ENCODE measurements at places on chromosomes 7 and 10. TPM values are rescaled to one million over a fixed set of nuclear protein-coding genes. Genes with fewer than 3 reads are reported as not detected.

DNA sequence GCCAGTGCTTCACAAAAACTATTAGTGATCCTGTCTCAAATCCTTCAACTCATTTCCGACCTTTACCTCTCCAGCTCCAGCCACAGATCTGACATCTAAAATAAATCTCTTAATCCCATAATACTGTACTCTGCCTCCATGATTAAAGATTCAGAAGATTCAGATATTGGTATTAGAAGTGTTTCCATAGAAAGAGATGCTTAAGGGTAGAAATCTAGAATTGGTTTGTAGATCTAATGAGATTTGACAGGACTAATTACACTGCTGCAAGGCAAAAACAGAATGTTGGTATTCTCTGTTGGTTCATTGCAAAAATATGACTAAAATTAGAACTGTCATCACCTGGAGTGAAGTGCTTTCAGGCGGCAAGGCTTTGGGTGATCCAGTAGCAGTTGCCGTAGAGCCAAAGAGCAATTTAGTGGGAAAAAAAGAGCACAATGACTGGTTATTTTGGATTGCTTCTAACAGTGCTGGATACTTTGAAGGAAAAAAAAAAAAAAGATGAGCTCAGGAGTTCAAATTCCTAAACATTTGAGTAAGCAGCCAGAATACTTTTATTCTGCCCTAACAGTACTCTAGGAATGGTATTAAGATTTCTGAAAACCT is 940.1 kb upstream of the SORCS1 start:
- H3K27me3 ChIP-seq, result no peaks in the 10 kb centered on the region
- H3K4me3 ChIP-seq, result no peak overlapping the region
- no peak for DNase-seq
- H3K36me3 ChIP-seq, result no peaks in the 10 kb centered on the region
- H3K4me1 ChIP-seq, result no peaks in the 10 kb centered on the region
- H3K27ac ChIP-seq, result no peak overlapping the region

DNA sequence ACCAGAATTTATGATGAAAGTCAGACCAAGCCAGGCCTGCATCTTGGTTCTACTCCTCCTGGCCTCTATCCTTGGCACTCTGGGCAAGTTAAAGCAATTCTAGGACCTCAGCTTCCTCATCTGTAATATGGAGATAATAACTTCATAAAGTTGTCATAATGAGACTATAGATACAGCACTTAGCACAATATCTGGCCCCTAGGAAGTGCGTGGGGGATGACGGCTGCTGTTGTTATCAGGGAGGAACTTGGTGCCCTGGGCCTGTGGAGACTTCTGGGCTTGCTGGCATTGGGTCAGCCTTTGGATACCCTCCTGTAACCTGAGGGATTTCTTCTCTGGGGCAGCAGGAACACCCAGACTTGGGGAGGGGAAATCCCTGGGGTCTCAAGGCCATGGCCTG is 27.6 kb downstream of the PFKFB3 start:
- H3K4me1 ChIP-seq, result no peaks in the 10 kb centered on the region
- no peaks in the 10 kb centered on the region for H3K27me3 ChIP-seq
- no peak overlapping the region for H3K27ac ChIP-seq
- DNase-seq, result no peak

GRCh38 chr7:55477781-55478374 is 94.4 kb downstream of the VOPP1 start:
- H3K27ac ChIP-seq, result peak overlapping the region; percentile 4
- H3K36me3 ChIP-seq, result peaks cover 6% of the 10 kb centered on the region
- peaks cover 83% of the 10 kb centered on the region for H3K4me1 ChIP-seq
- no peak overlapping the region for H3K4me3 ChIP-seq

GRCh38 chr7:81934596-81935301 is 164.9 kb upstream of the HGF start:
- no peaks in the 10 kb centered on the region for H3K36me3 ChIP-seq
- no peak overlapping the region for H3K27ac ChIP-seq
- no peak for DNase-seq
- no peaks in the 10 kb centered on the region for H3K27me3 ChIP-seq
- no peak overlapping the region for H3K4me3 ChIP-seq

DNA sequence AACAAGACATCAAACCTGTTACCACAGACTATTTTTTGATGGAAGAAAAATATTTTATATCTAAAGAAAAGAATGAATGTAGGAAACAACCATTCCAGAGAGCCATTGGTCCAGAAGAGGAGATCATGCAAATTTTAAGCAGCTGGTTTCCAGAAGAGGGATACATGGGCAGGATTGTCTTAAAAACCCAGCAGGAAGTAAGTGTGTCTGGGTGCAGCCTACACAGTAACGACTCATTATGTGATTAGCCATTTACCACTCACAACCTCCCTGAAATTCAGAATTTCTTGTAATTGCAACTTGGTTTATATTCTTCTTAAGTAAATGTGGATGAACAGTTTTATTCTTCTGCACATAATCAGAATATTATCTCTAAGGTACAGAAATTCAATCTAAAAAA is 46.2 kb downstream of the NOC3L start:
- no peaks in the 10 kb centered on the region for H3K4me1 ChIP-seq
- H3K27me3 ChIP-seq, result no peaks in the 10 kb centered on the region
- H3K4me3 ChIP-seq, result no peak overlapping the region
- no peak for DNase-seq

DNA sequence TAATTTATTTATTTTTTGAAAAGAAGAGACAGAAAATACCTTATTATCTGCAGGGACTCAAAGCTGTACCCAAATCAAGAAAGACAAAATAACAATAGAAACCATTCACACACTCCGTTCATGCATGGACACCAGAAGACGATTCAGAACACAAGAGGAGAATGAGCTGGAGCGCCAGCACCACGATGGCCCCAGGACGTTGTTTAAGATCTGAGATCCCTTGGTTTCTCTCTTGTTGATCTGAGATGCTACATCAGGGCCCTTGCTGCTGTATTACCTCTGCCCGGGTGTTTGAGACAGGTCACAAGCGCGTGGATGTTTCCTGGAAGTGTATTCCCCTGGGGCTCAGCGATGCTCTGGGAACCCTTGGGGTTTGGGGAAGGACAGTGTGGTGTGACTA is 46.8 kb downstream of the CHST3 start:
- H3K27me3 ChIP-seq, result no peaks in the 10 kb centered on the region
- H3K36me3 ChIP-seq, result no peaks in the 10 kb centered on the region
- H3K4me1 ChIP-seq, result no peaks in the 10 kb centered on the region
- DNase-seq, result no peak
- no peak overlapping the region for H3K4me3 ChIP-seq
- no peak overlapping the region for H3K27ac ChIP-seq

DNA sequence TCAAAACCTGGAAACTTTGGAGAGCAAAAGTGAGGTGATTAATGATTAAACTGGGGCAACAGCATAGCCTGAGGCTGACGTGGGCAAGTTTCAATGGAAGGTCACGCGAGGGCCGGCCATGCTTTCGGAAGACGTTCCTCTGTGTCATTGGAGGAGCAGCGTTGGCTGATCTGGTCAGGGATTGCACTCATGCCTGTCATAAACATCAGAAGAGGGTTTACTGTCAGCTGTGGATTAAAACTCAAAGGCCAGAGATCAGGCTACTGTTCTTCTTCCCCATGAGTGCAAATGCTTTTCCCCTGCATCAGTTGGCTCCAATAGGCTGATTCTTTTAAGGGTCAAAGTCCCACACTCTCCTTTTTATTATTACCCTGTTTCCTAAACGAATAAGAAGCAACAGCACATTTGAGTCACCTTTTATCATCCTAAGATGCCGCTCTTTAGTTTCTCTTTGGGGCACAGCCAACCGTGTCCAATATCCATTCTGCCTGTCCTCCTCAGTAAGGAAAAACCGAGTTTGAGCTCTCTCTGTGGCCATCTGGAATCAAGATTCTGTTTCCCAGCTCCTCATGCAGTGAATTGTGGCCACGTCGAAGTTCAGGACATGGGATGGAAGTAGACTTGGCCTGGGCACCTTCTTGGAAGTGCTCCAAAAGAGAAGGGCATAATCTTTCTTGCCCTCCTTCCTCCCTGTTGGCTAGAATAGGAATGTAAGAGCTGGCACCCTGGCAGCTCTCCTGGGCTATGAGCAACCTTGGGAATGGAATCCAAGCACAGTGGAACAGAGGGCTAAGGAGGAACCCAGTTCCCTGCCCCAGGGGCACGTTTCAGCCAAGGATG is 62.5 kb upstream of the INSIG1 start:
- no peak overlapping the region for H3K27ac ChIP-seq
- H3K4me3 ChIP-seq, result no peak overlapping the region
- no peaks in the 10 kb centered on the region for H3K4me1 ChIP-seq
- no peaks in the 10 kb centered on the region for H3K27me3 ChIP-seq

CACNA2D1 gene
- not detected for total RNA-seq

GRCh38 chr10:119222966-119223386 is 15.6 kb downstream of the GRK5 start:
- no peak for DNase-seq
- no peaks in the 10 kb centered on the region for H3K4me1 ChIP-seq
- H3K36me3 ChIP-seq, result no peaks in the 10 kb centered on the region
- H3K4me3 ChIP-seq, result no peak overlapping the region

DNA sequence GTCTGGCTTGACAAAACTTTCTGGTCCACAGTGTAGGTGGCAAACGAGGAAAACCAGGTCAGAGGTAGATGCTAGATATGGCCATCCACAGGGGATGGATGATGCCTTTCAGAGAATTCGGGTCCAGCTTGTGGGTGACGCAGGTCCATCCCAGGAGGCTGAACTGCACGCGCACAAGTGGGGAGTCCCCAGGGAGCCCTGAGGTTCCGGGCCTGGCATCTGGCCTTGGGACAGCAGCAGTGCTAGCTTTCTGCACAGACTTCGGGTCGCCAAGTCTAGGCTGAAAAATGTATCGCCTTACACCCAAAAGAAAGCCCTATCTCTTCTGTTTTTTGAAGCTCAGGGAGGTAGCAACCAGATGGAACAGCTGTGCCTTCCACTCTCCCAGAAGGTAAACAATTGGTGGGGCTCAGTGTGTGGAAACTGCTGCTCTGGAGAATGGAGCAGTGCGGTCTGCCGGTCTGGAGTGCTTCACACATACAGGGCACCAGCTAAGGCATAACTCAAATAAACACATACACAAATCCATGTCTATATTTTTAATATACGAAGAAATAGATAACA is 119.3 kb upstream of the ACBD5 start:
- no peak for DNase-seq
- no peak overlapping the region for H3K4me3 ChIP-seq
- no peaks in the 10 kb centered on the region for H3K27me3 ChIP-seq
- H3K4me1 ChIP-seq, result no peaks in the 10 kb centered on the region
- H3K27ac ChIP-seq, result no peak overlapping the region
- no peaks in the 10 kb centered on the region for H3K36me3 ChIP-seq
